ENCODE measurements at places on chromosomes 16 and 17. TPM values are rescaled to one million over a fixed set of nuclear protein-coding genes. Genes with fewer than 3 reads are reported as not detected.

DNA sequence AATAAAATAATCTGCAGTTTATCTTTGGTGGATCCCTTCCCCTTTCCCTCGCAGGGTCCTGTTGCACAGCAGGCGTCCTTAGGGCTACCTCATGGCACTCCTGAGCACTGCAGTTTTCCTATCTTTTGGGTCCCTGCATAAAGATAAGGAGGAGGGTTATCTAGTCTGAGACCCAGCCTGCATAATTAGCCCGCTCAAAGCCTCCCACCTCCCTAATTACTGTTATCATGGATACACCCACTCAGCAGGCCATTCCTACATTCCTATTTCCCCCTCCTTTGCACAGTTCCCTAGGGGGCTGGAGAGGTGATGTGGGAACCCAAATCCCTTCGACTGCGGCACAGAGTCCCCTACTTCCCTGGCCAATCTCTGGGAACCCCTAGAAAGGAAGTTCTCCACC, 5.1 kb upstream of the CLUH start:
- DNase-seq, result no peak

- no peak for DNase-seq
Observed at GRCh38 chr16:48434653-48435317, 49.6 kb upstream of the SIAH1 start.

DNA sequence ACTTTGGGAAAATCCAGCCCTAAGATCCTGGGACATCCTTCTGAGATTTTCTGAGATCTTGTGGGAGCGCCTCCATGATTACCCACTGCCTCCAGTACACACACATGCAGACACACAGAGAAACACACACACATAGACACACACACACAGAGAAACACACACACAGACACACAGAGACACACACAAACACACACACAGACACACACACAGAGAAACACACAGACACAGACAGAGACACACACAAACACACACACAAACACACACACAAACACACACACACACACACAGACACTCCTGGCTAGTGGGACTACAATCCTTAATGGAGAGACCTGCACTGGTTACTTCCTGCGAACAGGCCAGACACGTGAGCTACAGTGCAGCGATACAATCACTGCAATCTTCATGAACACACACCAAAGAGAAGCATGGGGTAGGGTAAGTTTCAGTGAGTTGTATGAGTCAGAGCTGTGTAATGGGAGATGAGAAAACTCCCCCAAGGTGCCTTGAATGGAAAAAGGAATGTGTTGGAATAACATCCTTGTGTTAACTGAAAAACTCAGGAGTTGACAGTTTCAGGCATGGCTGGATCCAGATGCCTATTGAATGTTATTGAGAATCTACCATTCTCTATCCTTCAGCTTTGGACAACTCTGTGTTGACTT, 79.5 kb downstream of the SLC6A2 start:
- DNase-seq, result no peak

DNA sequence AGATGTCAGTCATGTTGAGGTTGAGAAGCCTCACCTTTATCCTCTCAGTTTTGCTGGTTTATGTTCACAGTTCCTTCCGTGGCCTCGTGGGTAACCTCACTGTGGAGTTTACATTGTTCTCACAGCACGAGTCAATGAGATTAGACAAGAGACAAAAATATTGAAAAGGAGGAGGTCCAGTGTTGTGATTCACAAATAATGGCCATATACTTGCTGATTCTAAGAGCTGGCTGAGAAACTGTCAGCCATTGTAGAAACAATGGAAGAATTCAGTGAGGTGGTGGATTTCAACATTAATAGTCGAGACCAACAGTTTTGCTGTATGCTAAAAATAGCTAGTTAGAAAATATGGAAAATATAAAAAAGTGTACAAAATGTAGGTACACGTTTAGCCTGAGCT, 176.4 kb upstream of the WSCD1 start:
- no peak for DNase-seq

- no peak for DNase-seq
Observed at GRCh38 chr17:14330492-14330962, 29.6 kb downstream of the HS3ST3B1 start.

- no peak for DNase-seq
Observed at GRCh38 chr16:56988161-56988947, 1.0 kb upstream of the NLRC5 start.

DNA sequence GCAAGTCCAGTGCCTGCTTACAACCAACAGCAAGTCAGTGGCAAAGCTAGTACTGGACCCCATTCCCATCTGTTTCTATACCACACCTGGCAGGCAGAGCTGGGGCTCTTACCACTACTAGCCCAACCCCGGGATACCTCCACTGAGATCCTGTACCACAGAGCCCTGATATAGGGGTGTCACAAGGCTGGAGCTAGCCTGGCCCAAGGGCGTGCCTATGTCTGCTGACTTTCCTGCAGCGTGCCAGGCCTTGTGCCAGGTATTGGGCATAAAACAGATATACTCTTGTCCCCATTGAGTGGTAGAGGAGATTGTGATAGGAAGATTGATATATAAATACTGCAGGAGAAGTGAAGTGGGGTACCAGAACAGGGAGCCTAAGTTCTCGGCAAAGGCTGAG, 44.4 kb downstream of the PLD6 start:
- DNase-seq, result peak; percentile 56

- DNase-seq, result no peak
Observed at GRCh38 chr16:13315642-13316427, 414.4 kb downstream of the SHISA9 start.

Gene CMTM1
- 2.1 TPM for total RNA-seq

Gene CBFB
- total RNA-seq, result 24.2 TPM

Gene CD79B
- total RNA-seq, result 5.7 TPM

Data from left ventricle myocardium superior (tissue), 1 donor.